ENCODE measurements at places on chromosomes 12 and 14.

DNA sequence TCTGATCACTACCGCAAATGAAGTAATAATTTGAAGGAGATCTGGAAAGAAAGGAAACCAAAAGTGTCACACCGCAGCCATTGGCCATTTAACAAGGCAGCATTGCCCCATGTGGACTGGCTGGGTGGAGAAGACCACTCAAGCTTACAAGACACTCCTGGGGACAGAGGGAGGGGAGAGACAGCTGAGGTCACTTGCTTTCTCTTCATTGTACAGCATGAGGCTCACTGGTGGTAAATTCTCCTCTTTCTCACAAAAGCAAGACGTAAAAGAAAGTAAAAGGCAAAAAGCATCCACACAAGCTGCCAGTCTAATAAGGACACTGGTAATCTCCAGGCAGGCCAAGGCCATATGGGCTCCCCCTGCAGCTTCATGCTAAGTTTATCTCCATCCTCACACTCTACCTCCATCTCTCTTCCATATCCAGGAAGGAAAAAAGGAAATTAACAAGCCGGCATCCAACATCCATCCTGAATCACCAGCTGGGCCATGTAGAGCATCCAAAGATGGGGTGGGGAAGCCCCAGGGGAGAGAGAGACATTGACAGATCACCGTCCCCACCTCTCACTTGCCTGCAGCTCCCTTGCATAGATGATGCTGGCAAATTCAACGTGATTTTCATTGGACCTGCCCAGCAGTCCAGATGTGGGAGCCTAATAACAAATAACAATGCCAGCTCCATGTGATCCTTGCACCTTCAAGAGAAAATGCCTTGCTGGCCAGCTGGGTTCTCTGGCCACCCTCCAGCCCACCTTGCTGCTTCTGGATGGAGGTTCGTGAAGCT, 100.6 kb downstream of the DPF3 start:
- DNase-seq: no peak

DNA sequence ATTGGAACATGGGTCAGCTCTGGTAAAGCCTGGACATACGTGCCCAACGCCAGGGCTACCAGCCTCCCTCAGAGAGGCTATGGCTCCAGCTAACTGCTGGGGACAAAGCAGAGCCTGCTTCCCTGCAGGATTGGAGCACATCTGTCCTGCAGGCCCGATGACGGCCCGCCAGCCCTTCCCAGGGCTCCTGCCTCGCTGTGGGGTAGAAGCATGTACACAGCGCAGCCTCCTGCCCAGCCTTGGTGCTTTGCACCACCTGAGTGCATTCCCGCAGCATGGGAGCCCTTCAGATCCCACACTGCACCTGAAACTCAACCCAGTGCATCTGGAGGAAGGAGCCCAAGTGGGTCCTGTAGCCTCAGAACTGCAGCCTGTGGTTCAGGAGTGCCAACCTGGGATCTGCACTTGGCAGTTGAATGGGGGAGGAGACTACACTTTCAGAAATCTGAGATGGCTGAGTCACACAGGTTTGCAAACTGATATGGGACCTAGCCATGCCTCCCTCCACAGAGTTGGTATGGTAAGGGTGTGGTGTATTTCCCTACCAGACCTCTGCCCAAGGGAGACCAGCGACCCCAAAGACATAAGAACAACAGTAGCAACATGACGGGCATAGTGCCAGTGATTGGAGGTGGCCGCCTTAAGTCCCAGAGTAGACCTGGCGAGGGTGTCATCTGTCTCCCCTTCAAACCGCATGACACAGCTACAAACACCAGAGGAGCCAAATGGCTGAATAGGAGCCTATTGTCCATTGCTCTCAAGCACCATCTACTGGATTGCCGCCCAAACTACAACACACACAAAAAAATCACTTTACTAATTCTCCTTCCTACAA, 273.9 kb upstream of the MIS18BP1 start:
- no peak for DNase-seq

GRCh38 chr14:100858838-100859220, 32.9 kb downstream of the MEG3 start:
- no peak for DNase-seq

- no peak for DNase-seq
Measured at GRCh38 chr14:91649930-91650329, 82.0 kb downstream of the CATSPERB start.

DNA sequence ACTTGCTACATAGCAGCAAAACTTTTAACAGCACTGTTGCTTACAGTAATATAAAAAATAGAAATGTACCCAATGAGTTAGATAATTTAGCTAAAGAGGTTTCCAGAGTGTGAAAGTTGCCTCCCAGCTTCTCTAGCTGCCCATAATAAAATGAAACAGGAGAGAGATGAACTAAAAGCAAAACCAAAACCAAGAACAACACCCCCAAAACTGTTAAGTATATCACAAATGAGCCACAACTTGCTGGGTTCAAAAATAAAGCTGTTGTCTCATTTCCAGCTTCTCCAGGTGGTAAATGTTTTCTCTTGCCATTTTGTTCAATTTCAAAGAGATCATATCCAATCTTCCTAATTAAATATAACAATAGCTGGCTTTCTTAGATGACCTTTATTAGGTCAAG, 614.0 kb downstream of the ETNK1 start:
- DNase-seq: no peak

GRCh38 chr12:108515916-108516315, 839 bp downstream of the FICD start:
- DNase-seq: no peak

- no peak for DNase-seq
Measured at GRCh38 chr14:87656315-87656714, 336.7 kb downstream of the GALC start.

DNA sequence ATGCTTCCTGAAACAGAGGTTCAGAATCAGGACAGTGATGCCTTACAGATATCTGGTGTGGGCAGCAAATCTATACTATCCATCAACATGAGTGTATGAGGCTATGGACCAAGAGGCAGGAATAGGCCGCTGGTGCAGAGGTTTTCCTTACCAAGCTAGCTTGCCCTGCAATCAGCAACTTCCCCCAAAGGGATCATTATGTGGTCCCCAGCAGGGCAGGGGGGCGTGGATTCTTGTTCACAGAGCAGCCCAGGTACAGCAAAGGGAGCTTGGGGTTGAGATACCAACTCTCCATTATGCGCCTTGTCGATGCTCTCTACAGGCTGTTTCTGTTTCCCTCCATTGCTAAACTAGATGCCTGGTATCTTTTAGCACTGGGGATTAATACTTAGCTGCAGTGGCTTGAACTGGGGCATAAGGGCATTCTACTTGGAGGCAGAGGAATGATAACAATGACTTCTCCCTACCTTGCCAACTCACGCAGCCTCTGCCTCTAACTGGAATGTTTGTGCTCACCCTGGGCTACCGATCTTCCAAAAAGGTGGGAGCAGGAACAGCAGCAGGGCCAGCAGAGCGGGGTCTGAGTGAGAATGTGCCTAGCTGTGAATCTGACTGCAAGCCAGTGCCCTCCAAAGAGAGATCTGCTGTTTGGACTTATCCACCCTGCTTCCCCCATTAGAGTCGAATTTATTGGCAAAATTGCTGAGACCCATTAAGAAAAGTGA, 10.3 kb upstream of the KRT1 start:
- no peak for DNase-seq

DNA sequence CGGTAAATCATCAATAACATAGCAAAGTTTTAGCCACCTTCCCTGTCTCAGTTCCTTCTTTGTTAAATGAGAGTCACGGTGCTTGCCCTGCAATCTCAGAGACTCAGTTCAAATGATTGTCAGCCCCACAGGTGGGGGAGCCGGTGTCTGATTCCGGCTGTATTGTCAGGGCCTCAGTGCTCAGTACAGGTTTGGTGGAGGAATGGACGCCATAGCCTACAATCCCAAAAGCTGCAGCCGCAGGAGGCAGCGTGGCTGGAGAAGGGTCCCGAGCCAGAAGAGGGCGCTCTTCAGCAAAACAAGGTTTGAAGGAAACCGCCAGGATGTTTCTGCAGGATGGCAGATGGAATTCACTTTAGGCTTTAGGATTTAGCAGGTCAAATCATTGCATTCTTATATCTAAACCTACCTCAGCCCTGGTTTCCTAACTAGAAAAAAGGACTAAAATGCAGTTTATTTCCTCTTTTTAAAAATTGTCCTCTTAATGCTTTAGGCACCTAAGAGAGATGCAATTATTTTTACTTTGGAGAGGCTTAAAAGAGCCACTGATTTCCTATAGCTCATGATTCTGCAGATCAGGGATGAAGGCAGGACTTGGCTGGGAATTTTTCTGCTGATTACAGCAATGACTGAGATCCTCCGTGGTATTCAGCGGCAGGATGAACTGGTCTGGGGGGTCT, 29.2 kb downstream of the FOS start:
- DNase-seq: peak; percentile 60

DNA sequence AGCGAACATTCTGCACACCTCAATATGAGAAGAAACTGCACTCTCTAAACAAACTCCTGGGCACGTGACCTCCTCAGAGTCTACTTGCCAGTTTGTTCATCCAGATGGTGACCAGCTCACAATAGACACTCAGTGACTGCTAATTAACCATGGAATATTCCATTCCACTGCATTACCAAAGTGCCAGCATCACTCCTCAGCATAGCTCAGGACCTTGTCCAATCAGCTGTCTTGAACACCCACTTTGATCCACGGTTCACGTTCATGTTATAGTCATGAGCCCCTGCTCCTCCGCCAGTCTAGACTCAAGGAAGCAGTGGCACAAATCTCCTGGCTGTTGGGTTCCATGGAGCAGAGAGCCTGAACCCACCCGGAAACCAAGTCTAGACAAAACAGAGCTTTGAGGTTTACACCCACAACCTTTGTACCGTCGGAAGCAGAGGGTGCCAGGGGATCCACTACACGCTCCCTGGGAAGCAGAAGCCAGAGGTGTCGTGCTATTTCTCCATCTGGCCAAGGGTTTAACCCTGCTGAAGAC, 285.3 kb downstream of the ZFP36L1 start:
- no peak for DNase-seq

DNA sequence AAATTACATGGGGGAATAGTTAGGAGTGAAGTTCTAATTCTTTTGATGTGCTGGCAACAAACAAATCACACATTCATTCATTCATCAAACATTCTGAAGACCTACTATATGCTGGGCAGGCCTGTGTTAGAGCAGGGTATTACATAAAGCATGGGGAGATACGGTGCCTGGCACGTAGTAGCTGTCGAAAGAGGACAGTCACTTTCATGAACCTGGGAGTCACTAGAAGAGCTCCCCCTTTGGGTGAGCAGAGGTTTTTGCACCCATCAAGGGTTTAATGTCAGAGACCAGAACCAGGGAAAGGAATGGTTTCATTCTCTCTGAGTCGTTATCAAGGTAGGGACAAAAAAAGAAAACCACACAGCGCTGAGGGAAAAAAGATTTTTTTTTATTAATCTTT, 10.0 kb downstream of the LHX5 start:
- no peak for DNase-seq

DNA sequence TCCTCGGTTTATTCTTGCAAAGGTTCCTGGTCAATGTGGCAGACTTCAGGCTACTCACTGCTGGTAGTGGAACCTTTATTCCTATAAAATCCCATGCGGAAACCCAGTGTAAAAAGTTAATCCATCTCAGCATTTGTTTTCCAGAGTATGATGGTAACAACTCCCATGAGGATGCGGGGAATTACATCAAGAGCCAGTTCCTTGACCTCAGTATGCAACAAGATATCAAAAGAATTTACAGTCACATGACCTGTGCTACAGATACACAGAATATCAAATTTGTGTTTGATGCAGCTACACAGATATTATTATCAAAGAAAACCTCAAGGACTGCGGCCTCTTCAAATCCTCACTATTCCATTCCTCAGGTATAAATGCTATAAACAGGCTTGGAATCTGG, 19.3 kb downstream of the CPM start:
- DNase-seq: no peak

GRCh38 chr14:32883188-32883587, 55.5 kb upstream of the NPAS3 start:
- DNase-seq: no peak

DNA sequence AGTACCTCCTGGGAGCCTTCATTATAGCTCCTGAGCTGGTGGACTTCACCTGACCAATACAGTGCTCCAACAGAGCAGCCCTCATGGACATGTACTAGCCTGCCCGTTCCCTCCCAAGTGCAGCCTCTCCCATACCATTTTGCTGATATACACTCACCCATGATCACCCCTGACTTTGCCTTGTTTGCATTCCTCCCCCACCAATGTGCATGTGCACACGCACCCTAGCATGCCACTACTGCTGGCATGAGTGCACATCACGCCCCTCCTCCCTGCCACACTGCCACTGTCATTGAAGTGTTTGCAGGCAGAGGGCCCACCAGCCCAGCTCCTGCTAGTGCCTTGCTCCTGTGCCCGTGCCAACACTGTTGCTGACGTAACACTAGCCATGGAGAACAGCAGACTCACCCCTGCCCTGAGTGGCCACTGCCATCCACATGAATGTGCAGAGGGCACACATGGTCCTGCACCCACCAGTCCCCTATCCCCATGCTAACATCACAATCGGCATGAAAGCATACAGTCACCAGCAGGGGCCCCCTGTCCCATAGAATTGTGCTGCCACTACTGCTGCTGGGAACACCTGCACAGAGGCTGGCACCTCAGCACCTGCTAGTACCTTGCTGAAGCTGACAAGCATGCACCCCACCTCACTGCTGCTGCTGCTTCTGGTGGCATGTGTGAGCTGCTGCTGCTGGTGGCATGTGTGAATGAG, 110.3 kb downstream of the SINHCAF start:
- DNase-seq: no peak
